CD8-positive, alpha-beta T cell (primary cell): ENCODE measurements at places on chromosomes 11 and 22.

- no peak for DNase-seq
Measured at GRCh38 chr11:22454461-22455090, 116.4 kb downstream of the SLC17A6 start.

GRCh38 chr11:77029829-77030228 lies 4.4 kb upstream of the B3GNT6 start:
- no peak for DNase-seq

DNA sequence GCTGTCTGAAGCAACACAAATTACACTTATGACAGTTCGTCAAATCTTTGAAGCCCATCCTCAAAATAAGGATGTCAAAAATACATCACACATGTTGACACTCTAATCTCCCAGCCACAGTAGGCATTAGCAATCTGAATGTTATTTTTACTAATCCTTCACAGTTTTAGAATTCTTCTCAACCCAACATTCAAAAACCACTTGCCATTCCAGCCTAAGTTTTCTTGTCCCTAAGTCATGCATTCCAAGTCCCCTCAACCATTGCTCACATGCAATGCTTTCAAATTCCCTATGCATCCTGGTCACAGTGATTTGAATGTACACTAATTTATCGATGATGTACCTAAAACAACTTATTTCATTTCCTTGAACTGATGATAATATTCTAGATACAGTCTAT lies 7.5 kb downstream of the BDNF start:
- DNase-seq, result no peak

DNA sequence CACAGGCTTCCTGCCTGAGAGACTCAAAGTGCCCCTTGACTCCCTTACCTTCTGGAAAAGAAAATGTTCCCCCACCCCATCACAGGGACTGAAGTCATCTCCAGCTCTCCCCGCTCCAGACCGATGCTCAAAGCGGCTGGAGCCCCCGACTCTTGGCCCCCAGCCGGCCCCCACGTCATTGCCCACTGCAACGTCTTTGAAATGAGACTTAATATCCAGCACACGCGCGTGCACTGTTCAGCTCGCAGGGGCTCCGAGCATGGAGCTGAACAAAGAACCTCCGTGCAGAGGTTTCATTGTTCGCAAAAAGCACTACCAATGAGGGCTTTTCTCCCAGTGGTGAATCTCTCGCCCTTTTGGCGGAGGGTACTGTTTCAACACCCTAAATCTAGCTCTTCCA lies 313.4 kb upstream of the SORL1-AS1 start:
- DNase-seq, result no peak

GRCh38 chr22:30605449-30606110 lies 1.4 kb upstream of the TCN2 start:
- peak; percentile 11 for DNase-seq

DNA sequence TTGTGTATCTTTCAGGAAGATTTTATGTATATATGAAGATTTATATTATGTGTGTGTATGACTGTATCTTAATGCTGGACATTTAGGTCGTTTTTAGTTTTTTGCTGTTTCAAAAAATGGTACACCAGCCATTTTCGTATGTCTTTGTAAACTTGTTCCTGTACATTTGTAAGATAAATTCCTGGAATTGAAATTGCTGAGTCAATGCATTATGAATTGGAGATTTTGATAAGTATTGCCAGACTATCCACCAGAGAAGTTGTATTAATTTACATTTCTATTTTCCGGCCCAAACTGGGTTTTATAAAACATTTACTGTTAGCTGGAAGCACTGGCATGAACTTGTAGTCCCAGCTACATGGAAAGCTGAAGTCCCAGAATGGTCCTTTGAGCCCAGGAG lies 24.6 kb downstream of the MRPL48 start:
- DNase-seq, result no peak

DNA sequence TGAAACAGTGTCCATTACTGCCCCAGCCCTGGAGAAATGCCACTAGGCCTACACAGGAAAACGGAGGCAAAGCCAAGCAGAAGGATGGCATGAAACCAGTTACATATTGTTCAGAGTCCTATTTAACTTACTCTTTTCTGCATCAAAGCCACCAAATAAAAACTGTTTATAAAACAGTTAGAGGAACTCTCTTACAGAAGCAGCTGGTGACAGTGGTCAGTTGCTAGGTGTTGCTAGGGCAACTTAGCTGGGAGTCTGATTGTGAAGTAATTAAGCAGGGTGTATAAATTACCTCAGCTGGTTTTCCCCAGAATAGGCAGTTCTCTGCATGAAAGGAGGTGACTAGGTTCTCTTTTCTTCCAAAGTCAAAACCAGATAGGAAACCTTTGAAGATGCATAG lies 115.6 kb upstream of the ZBED5 start:
- no peak for DNase-seq

GRCh38 chr11:29051935-29052334 lies 943.7 kb downstream of the METTL15 start:
- DNase-seq, result no peak

- no peak for DNase-seq
Measured at GRCh38 chr22:28989035-28989464, 72.6 kb downstream of the C22orf31 start.

DNA sequence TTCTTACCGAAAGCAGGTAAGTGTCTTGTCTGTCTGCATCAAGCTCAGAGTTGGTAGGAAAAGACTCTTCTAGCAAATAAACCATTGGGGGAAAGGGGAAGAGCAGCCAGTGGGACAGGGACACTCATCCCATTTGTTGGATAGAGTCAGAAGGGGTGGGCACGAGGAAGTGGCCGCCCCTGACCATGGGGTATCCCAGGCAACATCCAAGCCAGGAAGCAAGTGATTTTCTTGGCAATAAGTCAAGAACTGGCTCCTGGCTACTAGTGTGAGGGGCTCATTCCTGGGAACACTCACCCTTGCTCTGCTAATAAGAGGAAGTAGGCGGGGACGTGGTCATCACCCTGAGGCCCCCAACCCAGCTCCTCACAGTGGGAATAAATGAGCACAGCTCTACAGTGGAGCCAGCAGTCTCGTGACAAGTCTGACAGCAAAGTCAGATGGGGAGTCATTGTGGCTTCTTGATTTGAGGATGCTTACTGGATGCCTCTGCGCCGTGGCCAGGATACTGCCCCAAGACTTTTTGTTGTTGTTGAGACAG lies 6.7 kb downstream of the SLC25A18 start:
- no peak for DNase-seq

DNA sequence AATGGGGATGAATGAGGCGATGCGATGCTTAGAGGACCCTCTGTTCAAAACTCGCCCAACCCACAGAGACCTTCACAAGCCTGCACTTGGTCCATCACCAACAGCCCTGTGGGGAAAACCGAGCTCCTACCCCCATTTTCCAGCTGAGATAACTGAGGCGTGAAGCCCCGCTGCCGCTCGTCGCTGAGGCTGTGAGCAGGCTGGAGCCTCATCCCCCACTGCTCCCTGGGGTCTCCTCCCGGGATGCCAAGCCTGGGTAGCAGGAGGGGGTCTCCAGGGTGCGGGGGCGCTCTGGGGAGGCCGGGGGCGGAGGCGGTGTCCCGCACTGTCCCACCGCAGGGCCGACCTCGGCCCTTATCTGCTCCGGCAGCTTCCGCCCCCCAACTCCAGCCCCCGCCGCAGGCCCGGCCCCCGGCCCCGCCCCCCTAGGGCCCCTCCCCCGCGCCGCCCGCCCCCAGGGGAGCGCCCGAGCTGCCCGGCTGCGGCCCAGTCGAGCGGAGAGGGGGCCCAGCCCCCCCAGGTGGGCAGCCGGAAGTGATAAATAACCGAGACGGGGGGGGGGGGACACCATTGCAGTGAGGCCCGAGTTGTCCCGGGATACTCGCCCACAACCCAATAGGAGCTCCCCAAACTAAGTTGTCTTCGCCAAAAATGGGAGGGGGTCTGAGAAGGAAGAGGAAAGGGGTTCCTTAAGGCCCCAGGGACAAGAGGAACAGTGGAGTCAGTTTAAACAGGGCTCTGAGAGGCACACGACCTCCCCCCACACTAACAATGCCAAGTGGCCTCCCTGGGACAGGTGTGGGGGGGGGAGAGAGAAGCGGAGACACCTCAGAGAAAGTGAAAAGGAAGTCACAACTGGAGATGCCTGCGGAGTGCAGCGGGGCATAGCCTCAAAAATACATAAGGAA lies 8.3 kb upstream of the SLC39A13 start:
- DNase-seq, result peak; percentile 40

- no peak for DNase-seq
Measured at GRCh38 chr11:85359859-85360258, 267.3 kb downstream of the DLG2 start.

DNA sequence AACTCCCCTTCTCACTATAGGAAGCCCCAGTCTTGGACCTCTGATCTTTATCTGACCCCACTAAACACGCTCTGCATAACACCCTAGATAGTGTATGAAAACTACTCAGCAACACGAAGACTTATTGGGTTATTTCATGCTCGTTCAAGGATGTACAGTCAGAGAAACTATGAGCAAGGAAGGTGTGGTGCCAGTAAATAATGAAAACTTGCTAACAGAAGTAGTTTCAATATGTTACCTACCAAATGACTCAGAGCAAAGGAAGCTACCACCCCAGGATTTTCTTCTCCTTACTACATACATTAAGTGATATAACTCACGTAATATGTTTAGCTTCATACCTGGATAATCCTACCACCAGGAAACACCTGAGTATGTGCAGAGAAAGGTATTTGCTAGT lies 25.9 kb upstream of the LYVE1 start:
- DNase-seq, result no peak

- DNase-seq, result no peak
Measured at GRCh38 chr11:120346233-120346632, 10.0 kb downstream of the ARHGEF12 start.

- no peak for DNase-seq
Measured at GRCh38 chr11:17542249-17542648, 2.0 kb downstream of the USH1C start.

DNA sequence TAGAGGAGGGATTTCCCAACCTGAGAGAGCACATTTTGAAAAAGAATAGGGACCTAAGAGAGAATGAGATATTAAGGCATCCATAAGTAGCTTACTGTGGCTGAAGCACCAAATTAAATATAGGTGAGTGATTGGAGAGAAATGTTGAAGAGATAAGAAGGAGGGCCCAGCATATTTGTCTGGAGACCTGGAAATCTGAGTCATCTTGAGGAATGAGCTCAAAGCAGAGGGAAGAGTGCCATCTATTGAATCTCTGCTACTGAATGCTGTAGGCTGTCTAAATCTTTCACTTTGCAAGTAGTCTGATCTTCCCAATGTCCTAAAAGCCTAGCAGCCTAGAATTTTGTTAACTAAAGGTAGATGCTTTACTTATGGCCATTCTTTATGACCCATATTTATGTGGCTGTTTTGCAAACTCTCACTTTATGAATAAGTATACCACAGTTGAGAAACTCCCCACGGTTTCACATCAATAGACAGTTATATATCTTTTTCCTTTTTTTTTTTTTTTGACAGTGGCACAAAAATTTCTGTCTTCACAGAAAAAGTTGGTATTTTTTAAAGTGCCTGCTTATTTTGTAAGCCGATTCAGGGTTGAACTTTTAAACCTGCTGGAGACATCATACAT lies 2093.5 kb downstream of the LRRC4C start:
- peak; percentile 11 for DNase-seq

GRCh38 chr11:67053896-67054329 lies 2.7 kb upstream of the RHOD start:
- DNase-seq, result peak; percentile 33
